ENCODE measurements at places on chromosomes 3 and 15.

- no peak for DNase-seq
Observed at GRCh38 chr3:156174229-156174847, 54.0 kb downstream of the KCNAB1 start.

DNA sequence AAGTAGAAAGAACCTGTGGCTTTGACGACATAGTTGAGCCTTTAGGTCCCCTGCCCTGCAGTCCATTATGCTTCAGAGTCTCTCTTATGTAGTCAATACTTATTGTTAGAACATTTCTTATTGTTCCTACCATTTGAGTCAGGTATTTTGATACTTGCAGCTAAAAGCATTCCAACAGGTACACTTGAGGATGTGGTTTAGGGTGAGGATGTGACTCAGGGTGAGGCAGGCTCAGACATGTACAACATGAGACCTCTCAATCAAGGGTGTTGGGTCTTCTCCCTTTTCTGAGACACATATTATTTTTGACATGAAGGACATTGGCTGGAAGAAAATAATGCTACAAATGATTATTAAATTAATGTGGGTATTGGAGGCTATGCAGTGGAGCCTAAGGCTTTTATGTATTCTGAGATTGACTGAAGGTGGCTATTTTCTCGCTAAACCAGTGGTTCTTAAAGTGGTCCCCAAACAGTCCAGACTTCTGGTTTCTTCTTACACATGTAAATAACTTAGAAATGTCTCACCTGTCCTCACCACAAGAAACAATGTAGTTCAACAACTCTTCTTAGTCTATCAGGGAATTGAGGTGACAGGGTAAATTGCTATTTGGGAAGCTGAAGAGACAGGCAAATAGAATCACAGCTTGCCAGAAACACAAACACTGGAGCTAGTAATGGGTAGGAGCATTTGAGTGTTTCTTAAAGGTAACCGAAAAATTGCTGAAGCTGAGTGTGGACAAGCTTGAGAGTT, 135.5 kb upstream of the ZPLD1 start:
- DNase-seq, result no peak

DNA sequence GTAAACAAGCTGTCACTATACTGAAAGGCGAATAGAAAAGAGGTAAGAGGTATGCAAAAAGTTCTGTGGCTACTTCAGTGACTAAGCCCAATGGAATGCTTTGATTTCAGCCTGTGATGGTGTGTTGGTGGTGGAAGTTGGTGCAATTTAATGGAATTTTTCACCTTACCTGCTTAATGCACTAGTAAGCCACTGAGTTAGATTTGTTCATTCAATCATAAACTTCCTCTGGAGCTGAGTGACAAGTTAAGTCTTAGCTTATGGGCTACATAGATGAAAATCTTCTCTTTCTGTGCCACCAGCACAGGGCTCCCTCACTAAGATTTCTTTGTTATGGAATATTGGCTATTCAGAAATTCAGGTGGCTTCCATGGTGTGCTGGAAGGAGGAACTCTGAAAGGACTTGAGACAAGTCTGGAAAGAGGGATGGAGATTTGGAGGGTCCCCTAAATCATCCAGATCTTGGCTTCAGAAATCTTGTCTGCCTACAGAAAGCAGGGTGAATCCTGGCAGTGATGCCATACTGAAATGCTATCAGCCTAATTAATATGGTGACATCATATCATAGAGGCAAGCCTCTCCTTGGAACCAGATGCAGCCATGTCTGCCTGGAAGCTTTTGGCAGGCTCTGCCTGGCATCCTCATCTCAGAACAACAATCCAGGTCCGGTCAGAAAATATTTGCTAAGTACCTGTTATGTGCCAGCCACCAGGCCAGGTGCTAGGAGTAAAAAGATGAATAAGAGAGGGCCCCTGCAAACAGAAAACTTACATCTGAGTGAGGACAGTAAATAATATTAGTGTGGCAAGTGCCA, 8.1 kb upstream of the GAP43 start:
- DNase-seq, result no peak

GRCh38 chr3:157132936-157133335, 27.0 kb downstream of the CCNL1 start:
- no peak for DNase-seq

GRCh38 chr15:98731712-98732450, 83.5 kb downstream of the IGF1R start:
- DNase-seq, result no peak

DNA sequence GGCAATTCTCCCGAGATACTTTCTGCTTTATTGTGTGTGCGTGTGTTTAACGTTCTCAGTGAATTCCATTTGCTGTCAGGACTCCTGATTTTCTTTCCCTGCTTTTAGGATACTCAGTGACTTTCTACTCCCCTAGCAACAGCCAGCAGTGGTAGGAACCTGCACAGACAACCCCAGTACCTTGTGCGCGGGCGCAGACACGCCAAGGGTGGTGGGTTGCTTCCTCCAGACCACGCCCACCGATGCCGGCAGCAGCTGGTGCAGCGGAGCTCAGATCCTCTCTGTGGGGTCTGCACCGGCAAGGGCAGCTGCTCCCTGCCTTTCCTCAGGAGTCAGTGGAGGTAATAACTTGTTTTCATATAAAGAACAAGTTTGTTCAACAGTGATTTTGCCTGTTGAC, 225.1 kb upstream of the NDN start:
- DNase-seq, result no peak

DNA sequence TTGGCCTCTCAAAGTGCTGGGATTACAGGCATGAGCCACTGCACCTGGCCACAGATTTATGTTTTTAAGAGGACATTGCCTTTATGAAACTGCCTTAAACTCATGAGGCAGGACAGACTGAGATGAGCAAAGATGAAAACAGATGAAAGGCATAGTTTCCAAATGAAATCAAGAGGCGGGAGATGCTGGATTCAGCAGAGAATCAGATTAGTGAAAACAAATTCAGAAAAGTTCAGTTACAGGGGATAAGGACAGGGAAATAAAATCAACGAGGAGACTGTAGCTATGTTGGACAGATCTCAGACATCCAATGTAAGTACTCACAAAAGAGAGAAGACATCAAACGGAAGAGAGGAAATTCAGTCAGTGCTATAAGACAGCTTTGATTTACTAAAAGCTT, 68.1 kb downstream of the ADAMTSL3 start:
- DNase-seq, result no peak

GRCh38 chr3:50264383-50264963, 4.5 kb upstream of the SEMA3B start:
- no peak for DNase-seq

- DNase-seq, result no peak
Observed at GRCh38 chr15:58552505-58553364, 120.9 kb downstream of the LIPC start.

DNA sequence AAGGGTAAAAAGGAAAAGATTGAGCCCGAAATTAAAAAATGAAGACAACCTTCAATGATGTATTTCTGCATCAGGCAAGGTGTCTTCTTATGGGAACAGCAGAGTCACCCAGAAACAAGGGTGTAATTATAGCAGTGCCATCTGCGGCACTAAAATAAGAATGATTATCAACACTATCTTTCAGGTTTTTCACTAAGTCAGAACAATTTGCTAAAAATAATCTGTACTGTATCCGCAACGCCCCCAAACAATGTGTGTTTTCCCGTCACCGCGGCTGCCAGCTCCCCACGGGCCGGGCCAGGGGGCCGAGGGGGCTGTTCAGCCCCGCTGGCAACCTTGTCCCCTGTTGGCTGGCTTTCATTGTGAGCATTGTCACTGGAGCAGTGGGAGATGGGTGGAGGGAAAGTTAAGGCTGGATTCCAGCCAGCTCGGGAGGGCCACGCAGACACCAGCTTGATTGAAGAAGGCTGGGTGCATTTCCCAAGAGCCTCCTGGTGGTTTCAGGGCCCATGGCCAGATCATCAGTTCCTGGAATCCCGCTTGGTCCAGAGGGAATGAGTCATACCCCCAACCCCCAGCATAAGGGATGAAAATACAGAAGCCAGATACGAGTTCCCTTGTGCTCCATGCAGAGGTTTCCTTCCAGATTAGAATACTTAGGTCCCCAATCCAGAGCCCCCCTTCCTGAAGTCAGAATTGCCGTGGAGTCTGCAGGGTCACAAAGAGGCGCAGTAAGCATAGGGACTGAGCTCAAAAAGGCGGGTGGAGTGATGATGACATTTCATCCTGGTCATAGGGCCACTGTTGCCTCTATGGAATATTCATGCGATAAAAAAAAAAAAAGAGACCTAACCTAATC, 90.2 kb upstream of the KLF13 start:
- DNase-seq, result no peak

GRCh38 chr3:134937256-134938028, 142.4 kb downstream of the EPHB1 start:
- no peak for DNase-seq

- no peak for DNase-seq
Observed at GRCh38 chr15:90337256-90337655, 14.8 kb upstream of the ZNF774 start.

DNA sequence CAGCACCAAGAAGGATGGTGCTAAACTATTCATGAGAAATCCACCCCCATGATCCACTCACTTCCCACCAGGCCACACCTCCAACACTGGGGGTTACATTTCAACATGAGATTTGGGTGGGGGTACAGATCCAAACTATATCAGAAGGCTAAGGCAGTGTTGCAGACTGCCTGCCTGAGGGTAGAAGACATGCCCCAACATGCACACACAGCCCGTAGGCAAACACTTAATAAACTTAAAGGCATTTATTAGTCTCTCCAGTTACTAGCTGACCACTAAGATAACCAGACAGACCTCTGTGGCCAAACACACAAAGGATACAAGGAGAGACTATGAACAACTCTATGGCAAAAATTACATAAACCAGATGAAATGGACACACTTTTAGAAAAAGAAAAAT, 10.2 kb downstream of the FAM162A start:
- DNase-seq, result no peak

DNA sequence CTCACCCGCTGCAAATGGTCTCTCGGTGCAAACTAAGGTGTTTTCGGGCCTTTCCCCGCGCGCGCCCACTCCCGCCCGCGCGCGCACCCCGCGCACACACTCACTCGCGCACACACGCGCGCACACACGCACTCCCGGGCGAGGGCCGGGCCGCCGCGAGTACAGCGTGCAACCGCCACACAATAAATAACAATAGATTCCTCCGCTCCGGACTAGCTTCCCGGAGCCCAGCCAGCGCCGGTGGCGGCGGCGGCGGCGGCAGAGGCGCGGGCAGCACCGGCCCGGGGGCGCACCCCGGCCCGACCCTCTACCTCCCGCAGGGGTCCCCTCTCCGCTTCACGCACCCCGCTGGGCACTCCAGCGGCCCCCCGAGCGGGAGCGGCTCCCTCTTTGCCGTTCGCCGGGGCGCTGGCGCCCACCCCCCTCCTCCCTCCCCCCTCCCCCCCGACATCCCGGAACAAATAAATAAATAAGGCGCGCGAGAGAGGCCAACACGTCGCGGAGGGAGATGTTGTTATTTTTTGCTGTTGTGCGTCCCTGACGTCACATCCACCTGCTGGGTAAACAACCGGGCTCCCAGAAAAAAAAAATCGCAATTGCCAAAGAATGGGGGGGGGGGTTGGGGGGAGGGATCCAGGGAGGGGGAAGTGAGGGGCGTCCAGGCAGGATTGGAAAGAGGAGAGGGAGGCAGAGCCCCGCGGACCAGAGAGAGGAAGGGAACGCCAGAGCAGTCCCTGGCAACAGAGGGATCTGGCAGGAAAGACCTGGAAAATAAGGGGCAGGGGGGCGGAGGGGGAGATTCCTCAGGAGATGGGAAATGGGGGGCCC, at the start of gene FOXP1:
TSS of gene FOXP1 (minus strand) at position 163 of the 828 bp plus-strand sequence. CDS start 385,347 bp downstream, outside the sequence.
- no peak for DNase-seq

DNA sequence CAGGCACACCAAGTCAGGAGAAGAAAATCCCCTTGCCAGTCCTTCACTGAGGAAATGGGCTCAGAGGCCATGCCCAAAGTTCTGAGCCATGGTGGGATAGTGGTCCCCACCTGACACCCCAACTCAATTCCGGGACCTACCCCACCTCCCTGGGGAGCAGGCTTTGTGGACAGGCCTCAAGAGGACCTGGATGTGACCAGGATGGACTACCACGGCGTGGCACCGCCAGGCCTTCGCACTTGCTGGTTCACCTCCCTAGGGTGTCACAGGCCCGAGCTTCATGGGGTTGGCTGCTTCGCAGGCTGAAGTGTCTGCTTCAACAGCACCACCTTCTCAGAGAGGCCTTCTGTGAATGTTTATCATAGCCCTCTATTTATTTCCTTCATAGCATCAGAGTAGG, 31.7 kb downstream of the POC1A start:
- DNase-seq, result no peak

- no peak for DNase-seq
Observed at GRCh38 chr3:119672776-119673175, 4.4 kb downstream of the COX17 start.

DNA sequence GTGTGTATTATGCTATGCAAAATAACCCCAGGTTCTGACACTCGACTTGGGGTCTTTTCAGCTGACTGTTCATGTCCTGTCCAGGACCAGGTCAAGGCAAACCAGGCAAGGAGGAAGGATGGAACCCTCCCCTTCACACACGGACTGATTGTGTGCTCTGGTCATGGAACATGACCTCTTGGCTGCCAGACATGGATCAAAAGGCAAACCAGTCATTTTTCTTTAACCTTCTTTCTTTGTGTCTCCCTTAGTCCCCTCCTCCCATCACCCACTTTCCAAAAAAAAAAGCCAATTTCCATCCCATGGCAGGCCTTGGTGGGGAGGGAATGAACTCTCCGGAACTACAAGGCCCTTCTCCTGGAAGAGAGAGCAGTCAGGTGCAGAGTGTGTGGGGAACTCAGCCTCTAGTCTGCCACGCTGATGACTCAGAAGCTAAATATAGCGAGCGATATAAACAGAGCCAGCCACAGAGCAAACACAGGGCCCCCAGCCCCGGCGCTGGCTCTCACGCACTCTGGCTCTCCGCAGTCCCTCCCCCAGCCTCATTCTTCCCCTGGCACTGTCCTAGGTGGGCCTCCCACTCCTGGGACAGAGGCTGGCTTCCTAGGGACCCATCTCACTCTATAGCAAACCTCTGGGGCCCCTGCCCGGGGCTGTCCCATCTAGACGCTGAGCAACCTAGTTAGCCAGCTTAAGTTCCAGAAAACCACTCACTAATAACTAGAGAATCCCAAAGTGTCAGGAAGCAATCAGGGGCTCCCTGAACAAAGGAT, 10.0 kb downstream of the BMF start:
- DNase-seq, result no peak

DNA sequence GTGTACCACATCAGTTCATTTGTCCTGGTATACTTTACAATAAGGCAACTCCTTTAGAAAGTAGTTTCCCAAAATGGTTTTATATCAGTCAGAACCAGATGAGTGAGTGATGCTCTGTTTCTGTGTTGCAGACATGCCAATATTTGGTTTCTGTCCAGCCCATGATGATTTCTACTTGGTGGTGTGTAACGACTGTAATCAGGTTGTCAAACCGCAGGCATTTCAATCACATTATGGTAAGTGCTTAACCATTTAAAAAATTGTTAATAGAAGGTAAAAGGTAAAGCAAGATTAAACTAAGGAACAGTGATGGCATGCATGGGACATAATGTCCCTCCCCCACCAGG, 40.0 kb upstream of the SCAANT1 start:
- DNase-seq, result no peak

Measured in stimulated activated CD8-positive, alpha-beta memory T cell treated with anti-CD3 and anti-CD28 coated beads, Interleukin-7, amount 100 ng/mL, for 1 hour (primary cell).